ENCODE measurements at places on chromosomes 5 and 9. TPM values are rescaled to one million over a fixed set of nuclear protein-coding genes. Genes with fewer than 3 reads are reported as not detected.

DNA sequence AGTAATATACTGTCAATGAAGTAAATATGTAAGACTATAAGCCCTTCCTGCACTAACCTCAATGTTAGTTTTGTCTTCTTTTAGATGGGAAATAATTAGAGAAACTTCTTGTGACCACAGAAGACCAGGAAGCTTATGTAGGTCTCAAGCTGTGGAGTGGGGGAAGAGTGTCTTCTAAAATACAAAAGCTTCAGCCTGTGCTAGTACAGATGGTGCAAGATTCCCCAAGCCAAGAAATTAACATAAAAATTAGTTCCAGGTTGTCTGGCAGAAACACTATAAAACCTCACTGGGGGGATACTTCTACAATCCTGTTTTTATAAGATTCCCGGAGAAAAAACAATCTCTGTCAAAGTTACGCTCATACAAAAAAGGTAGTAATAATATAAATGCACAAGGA is 103.6 kb downstream of the FNBP1 start:
- peak; percentile 36 for DNase-seq

DNA sequence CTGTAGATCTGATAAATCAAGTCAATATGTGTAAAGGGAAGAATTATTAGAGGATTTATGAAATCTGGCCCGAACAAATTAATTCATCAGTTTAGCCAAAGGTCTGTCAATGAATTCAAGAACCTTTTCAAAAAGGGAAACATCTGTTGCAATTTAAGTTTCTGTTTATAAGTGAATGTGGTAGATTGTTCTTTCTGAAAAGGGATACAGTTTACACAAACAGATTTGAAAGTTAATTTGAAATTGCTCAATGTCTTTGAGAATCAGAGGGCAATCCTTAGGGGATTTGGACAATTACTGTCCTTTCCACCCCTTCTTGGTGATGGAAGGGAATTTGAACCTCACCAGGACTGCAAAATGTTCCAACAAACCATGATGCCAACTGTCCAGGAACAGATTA is 29.7 kb upstream of the ERCC6L2 start:
- peak; percentile 47 for DNase-seq

DNA sequence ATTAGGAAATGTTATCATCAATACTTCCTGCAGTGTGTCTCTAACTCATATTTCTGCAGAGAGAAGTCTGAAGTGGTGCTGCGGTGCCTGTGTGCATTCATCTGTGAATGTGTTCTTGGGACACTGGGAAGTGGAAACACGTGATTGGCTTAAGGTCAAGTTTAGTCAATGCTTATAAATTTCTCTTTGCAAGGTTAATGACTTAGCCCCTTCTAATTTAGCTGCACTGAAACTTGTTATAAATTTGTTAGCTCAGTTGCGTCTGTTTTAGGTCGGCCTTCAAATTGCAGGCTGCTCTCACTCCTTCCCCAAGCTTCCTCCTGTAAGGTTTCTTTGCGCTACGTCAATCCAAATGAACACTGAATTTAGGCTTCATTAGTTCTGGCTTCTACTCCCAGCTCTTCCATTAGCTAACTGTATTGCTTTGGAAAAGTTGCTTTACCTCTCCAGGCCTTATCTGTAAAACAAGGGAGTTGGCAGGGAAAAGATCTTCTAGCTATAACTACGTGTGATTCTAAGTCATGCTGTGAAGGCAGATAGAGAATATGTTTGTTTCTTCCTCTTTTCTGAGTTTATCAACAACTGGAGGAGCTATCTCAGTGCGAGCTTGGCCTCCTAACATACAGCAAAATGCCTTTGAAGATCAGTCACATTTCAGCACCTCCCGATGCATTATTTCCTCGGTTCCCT is 341.8 kb downstream of the NFIB start:
- peak; percentile 23 for DNase-seq

The LCP2 gene
- polyA plus RNA-seq: not detected

The MAPK9 gene
- 36.8 TPM for polyA plus RNA-seq

GRCh38 chr5:173016598-173017046 is 33.1 kb downstream of the ATP6V0E1 start:
- peak; percentile 87 for DNase-seq

The IL5 gene
- polyA plus RNA-seq: not detected

The LCN15 gene
- polyA plus RNA-seq: not detected

- DNase-seq: peak; percentile 50
Measured at GRCh38 chr5:90558344-90559192, at the start of gene ADGRV1. TSS of gene ADGRV1 (plus strand) at chr5:90558797. CDS start at chr5:90558896, 99 bp downstream.

The FOXD4L4 gene
- not detected for polyA plus RNA-seq

- no peak for DNase-seq
Measured at GRCh38 chr5:132355140-132355765, 14.3 kb upstream of the SLC22A5 start.

The EXD3 gene
- polyA plus RNA-seq: 1.7 TPM

GRCh38 chr9:15553528-15553898 is 670 bp downstream of the CCDC171 start:
- no peak for DNase-seq

The SPINK13 gene
- not detected for polyA plus RNA-seq

- DNase-seq: no peak
Measured at GRCh38 chr5:91194824-91195381, 188.2 kb downstream of the ARRDC3 start.

DNA sequence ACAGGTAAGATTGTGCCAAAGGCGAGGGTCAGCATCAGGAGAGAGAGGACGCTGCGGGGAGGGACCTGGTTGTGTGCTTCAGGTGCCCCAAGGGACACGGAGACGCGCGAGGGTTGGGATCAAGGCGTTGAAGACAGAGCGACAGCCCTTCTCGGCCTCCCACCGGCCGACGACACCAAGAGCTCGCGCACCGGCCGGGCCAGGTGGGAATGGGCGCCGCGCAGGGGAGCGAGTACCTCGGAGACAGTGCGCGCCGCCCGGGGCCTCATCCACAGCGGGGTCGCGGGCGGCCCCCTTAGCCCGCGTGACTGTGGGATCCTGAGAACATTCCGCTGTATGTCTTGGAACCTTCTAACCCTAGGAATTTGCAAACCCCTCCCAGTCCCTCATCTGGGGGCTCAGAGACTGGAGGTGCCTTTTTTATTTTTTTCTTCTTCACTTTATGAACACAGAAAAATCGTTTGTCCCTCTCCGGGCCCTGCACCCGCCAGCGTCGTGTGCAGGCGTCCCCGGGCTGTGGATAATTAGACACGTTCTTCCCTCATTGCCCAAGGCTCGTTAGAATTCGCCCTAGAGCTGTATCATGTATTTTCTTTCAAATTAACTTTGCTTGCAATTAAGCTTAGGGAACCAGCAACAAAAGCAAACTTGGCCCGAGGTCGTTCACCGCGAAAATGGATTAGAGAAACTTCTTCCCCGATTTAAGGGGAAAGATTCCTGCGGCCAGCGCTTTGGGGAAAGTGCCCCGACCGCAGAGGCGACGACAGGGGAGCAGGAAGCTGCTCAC is 4.8 kb downstream of the FOXE1 start:
- no peak for DNase-seq

The PLPP6 gene
- 6.7 TPM for polyA plus RNA-seq

DNA sequence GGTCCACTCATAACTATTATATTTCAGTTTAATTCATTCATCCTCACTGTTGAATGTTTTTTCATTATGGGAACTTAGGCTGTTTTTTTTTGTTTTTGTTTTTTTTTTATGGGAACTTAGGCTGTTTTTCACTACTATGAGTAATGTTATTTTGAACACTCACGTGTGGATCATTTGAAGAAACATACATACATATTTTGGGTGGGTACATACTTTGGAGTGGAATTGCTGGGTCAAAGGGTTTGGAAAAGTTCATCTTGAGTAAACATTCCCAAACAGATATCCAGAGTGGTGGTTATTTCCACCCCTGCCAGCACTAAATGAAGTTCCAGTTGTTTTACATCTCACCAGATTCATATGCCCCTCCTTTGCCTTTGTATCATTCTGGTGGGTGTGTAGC is 584.4 kb downstream of the PSAT1 start:
- DNase-seq: no peak

- DNase-seq: no peak
Measured at GRCh38 chr5:122219436-122220166, 90.3 kb downstream of the ZNF474 start.

- no peak for DNase-seq
Measured at GRCh38 chr5:174457141-174457678, 267.2 kb upstream of the MSX2 start.

DNA sequence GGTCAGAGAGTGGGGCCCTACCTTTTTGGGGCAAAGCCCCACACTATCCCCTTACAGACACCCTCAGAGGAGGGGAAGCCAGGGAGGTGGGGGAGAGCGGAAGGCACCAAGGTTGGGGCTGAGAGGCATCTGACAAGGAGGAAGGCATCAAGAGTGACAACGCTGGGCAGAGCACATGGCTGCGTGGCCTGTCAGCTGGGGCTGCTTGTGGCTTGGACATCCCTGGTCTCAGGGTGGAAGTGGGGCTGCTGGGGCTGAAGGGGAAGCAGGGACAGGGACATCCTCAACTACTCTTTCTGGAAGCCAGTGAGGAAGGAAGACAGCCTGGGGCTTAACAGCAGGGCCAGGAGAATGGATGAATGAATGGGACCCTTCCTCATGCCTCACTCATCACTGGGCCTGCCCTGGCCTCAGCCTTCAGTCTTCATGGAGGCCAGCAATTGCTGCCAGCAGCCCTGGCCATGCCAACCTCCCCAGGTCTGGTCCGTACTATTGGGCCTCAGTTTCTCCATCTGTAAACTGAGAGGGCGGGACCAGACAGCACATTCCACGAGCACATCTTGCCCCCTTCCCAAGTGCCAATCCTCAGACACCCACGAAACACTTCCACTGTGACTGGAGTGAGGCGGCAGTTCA is 993 bp upstream of the RALGDS start:
- DNase-seq: no peak

The MYOT gene
- not detected for polyA plus RNA-seq

DNA sequence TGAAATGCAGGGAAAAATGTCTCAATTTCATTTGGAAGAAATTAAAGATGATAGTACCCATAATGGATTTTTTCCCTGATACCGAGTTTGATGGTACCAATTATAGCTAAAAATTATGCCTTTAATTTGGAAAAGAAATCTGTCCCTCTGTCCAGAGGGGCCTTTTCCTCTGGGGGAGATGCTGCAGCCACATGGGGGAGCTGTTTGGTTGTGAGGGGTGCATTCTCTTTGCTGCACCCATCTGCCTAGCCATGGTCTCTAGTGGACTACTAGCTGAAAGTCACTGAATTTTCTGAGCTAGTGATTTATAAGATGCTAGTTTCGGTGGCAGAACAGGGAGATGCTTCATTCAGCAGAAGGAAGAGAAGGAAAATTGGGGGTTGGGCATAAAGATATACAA is 9.6 kb downstream of the SEC61B start:
- DNase-seq: peak; percentile 8

The TMC1 gene
- 0.27 TPM for polyA plus RNA-seq

GRCh38 chr9:13431222-13431536 is 151.7 kb upstream of the MPDZ start:
- no peak for DNase-seq

The PCDHGA10 gene
- 4.2 TPM for polyA plus RNA-seq

- DNase-seq: no peak
Measured at GRCh38 chr5:98299435-98299834, 474.0 kb upstream of the RGMB start.

GRCh38 chr9:7892975-7893374 is 93.4 kb upstream of the DMAC1 start:
- DNase-seq: no peak

- DNase-seq: no peak
Measured at GRCh38 chr5:33174383-33174782, 266.4 kb upstream of the TARS1 start.

The GRM6 gene
- not detected for polyA plus RNA-seq

GRCh38 chr5:164869325-164869724 is 1363.9 kb downstream of the MAT2B start:
- no peak for DNase-seq

The ENG gene
- 59.0 TPM for polyA plus RNA-seq

DNA sequence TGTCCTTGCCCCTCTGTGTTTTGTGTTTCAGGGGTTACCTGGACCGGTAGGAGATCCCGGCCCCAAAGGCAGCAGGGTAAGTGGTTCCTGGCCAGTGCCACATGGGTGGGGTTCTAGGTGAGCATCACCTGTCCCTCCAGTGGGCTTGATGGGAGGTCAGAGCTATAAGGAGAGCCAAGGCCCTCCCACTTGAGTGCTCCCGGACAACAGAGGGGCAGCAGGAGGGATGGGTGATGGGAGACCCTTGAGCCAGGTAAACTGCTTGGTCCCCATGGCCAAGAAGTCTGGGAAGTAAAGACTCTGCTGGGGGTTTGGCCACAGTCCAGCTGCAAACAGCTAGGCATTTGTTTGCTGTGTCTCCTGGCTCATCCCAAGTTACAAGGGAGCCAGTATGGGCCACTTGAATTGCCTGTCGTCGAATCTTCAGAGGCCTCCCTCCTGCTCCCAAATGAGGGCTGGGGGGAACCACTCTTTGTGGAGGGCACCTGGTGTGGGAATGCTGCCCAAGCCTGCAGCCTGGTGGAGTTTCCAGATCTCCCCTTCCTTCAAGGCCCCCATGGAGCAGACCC is 51.0 kb downstream of the COL27A1 start:
- no peak for DNase-seq

The MLLT3 gene
- 37.3 TPM for polyA plus RNA-seq

DNA sequence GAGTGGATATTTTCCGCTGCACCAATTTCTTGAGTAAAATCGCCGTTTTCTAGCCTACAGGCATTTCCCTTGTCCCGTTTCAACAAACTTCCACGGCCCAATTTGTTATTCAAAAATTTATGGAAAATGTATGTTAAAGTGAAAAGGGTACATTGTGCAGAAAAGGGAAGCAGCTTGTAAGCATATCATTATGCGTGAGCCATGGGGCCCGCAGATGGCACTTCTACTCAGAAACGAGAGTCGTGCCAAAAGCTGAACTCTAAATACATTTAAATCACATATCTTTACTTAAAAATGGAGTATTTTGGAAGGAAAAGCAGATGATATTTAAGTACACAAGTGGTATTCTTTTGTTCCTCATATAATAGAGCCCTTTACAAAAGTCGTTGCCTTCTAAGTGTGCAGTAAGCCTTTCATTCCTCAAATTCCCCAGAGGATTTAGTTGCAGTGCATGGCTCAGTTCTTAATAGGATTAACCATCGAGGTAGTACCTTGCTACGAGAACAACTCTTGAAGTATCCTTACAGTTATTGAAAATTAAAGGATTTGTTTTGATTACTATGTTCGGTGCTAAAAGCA is 1227.2 kb upstream of the WWC1 start:
- DNase-seq: no peak

DNA sequence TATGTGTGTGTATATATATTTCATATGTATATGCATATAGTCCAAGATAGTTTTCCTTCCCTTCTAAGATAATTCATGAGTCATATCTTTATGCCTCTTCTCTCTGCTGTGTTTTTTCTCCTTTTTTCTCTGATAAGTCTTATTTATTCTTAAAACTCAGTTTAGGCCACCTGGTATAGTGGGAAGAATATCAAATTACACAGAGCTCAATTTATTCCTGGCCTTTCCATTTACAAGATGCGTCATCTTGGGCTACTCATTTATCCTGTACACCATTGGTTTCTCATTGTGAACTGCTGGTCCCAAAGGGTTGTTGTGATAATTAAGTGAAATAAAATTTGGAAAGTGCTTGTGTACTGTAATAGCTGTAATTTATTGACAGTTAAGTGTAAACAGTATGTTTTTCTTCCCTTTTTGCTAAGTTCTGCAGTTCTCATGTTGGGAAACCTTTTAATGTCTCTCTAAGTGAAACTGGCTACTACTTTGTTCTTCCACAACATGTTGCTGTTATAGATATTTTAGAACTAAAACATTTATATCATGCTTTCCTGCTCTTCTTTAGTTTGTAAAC is 19.4 kb downstream of the CCDC171 start:
- DNase-seq: peak; percentile 51

- DNase-seq: no peak
Measured at GRCh38 chr9:17470036-17470813, 108.6 kb upstream of the SH3GL2 start.
